ENCODE measurements at places on chromosomes 11 and 22. TPM values are rescaled to one million over a fixed set of nuclear protein-coding genes. Genes with fewer than 3 reads are reported as not detected.

GRCh38 chr11:68116126-68116525, 5.1 kb downstream of the CHKA start:
- DNase-seq, result no peak
- no peaks in the 10 kb centered on the region for H3K27me3 ChIP-seq
- no peak overlapping the region for H3K27ac ChIP-seq
- no peaks in the 10 kb centered on the region for H3K36me3 ChIP-seq

GRCh38 chr22:28025333-28025732, 106.3 kb upstream of the PITPNB start:
- H3K36me3 ChIP-seq, result no peaks in the 10 kb centered on the region
- no peak overlapping the region for H3K4me3 ChIP-seq
- H3K27ac ChIP-seq, result no peak overlapping the region
- peaks cover 31% of the 10 kb centered on the region for H3K4me1 ChIP-seq
- no peak for DNase-seq
- H3K27me3 ChIP-seq, result no peaks in the 10 kb centered on the region

DNA sequence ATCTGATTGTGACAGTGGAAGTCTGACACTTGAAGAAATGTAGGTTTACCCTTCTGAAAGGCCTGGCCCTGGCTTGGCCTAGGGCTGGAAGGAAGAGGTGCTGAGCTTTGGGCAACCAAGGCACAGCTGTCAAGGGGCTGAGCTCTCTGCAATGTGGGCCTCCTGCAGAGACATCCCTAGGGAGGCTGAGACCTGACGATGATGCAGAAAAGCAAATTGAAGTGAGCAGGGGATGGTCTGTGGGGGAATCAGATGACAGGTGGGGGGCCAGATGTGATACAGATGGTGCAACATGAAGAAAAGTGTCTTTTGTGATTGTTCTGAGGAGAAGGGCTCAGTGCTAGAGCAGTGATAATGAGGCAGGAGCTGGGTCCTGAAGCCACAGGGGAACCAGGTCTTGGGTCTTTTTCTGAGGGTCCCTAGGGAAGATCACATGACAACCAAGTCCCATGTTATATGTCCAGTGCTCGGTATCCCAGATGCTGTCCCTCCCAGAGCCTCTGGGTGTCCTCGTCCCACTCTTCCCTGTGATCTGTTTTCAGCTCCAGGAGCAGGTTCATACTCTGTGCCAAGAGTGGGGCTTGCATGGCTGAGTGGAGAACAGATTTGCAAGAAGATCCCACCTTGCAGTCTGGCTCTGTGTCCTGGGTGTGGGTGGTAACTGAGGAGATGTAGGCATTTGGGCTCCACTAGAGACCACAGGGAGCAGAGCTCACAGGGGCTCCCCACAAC, 79.9 kb upstream of the VPREB1 start:
- no peaks in the 10 kb centered on the region for H3K4me1 ChIP-seq
- H3K4me3 ChIP-seq, result no peak overlapping the region
- no peak for DNase-seq
- no peaks in the 10 kb centered on the region for H3K36me3 ChIP-seq
- H3K27ac ChIP-seq, result no peak overlapping the region

DNA sequence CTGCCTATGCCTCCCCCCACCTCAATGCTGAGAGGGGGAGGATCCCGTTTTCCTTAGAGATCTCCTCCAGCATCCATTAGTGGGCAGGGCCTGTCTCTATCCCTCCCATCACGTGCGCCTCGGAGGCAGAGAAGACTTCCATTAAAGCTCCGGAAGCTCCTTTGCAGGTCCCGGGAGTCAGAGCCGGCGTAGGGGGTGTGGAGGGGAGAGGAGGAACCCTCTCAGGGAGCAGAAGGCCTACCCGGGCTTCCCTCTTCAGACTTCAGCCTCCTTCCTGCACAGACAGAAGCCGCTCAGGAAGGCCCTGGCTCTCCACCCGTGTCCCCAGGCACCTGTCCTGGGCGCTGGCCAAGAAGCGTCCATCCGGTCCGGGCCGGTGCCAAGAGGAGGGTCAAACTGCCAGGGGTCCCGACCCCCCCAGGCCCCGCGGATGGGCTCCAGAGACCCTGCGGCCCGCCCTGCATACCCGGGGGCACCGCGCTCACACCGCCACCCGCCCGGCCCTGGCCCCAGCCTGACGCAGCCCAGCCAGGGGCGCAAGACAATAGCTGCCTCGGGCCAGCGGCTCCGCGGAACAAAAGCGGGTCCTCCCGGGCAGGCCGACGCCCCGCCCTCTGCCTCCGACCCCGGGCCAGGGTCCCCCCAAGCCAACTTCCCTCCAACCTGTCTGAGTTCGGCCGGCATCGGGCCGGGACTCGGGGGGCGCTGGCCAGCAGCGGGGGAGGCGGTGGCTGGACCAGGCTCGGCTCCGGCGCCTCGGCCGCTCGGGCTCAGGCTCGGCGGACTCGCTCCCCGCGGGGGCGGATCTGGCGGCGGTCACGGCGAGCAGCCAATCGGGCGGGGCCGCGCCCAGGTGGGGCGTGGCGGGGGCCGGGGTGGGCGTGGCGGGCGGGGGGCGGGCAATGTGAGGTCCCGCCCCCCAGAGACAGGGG, 29.9 kb downstream of the ARVCF start:
- H3K36me3 ChIP-seq, result no peaks in the 10 kb centered on the region
- H3K27ac ChIP-seq, result peak overlapping the region; percentile 81

The GAS2 gene
- total RNA-seq, result 4.9 TPM

GRCh38 chr22:24108073-24108472, 73.2 kb upstream of the SUSD2 start:
- H3K4me1 ChIP-seq, result no peaks in the 10 kb centered on the region
- no peak overlapping the region for H3K27ac ChIP-seq
- H3K27me3 ChIP-seq, result no peaks in the 10 kb centered on the region
- DNase-seq, result no peak

The RFPL2 gene
- total RNA-seq, result not detected

The OR51E1 gene
- total RNA-seq, result 0.21 TPM

DNA sequence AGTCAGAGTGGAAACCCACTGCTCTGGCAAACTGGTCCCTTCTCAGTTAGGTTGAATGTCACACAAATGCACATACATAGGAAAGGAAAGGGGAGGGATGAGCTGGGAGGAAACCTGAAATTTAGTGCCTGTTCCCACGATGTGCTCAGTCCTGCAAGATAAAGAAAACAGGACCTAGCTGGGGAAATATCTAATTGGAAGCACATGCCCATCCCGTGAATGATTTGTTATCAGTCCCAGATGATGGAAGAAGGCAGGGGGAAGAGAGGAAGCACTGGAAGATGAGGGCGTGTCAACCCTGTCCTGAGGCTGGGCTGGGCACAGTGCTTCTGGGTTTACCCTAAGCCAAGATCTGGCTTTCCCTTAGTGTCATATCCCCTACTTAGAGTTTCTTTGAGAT, 173.9 kb downstream of the NAV2 start:
- no peak overlapping the region for H3K4me3 ChIP-seq
- H3K36me3 ChIP-seq, result no peaks in the 10 kb centered on the region
- no peak for DNase-seq
- no peaks in the 10 kb centered on the region for H3K27me3 ChIP-seq
- no peak overlapping the region for H3K27ac ChIP-seq

GRCh38 chr11:36141196-36141953, 147.8 kb downstream of the COMMD9 start:
- DNase-seq, result no peak
- H3K36me3 ChIP-seq, result no peaks in the 10 kb centered on the region
- H3K4me3 ChIP-seq, result no peak overlapping the region
- no peaks in the 10 kb centered on the region for H3K4me1 ChIP-seq

- no peak overlapping the region for H3K27ac ChIP-seq
- H3K4me1 ChIP-seq, result no peaks in the 10 kb centered on the region
- no peak overlapping the region for H3K4me3 ChIP-seq
- peaks cover under 1% of the 10 kb centered on the region for H3K36me3 ChIP-seq
- DNase-seq, result no peak
Measured at GRCh38 chr11:108945341-108945740, 280.5 kb downstream of the DDX10 start.

GRCh38 chr22:19571207-19571795, 47.1 kb upstream of the CLDN5 start:
- no peak for DNase-seq
- H3K4me1 ChIP-seq, result no peaks in the 10 kb centered on the region
- H3K27ac ChIP-seq, result no peak overlapping the region
- no peaks in the 10 kb centered on the region for H3K27me3 ChIP-seq
- H3K4me3 ChIP-seq, result no peak overlapping the region
- no peaks in the 10 kb centered on the region for H3K36me3 ChIP-seq

- H3K36me3 ChIP-seq, result no peaks in the 10 kb centered on the region
- peak; percentile 52 for DNase-seq
- H3K27ac ChIP-seq, result no peak overlapping the region
- no peaks in the 10 kb centered on the region for H3K27me3 ChIP-seq
- H3K4me3 ChIP-seq, result peak overlapping the region; percentile 18
- H3K4me1 ChIP-seq, result peaks cover 4% of the 10 kb centered on the region
Measured at GRCh38 chr11:116193321-116194131, 579.3 kb downstream of the BUD13 start.

DNA sequence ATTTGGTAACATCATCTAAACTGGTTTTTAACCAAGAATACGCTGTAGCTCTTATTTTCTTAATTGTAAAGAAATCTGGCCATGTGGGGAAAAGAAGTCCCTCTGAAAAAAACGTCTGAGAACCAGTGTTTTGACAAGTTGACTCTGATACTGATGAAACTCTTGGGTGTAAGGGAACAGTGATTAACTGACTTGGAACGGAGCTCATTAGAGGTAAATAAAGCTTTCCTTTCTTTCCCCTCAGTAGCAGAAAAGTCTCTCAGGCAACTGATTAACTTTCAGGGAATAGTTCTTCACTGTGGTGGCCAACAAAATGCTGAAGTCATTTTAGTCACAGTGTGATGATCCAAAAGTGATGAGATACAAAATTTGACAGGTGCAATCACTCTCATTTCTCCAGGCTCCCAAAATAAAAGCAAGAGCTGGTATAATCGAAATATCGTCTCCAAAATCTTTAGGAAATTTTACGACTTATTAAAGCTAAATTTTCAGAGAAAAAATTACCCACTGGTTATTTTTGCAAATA, 52.3 kb downstream of the SLC36A4 start:
- H3K4me1 ChIP-seq, result no peaks in the 10 kb centered on the region
- no peak overlapping the region for H3K27ac ChIP-seq
- no peak for DNase-seq
- H3K4me3 ChIP-seq, result no peak overlapping the region

Measured in thyroid gland (tissue), 4 donors.